ELF-1 (cell line): ENCODE measurements at places on chromosomes 1 and 21.

GRCh38 chr1:183285746-183286145, 99.7 kb downstream of the LAMC2 start:
- no peak for DNase-seq

- DNase-seq: no peak
Measured at GRCh38 chr1:9062021-9062471, 7.4 kb downstream of the SLC2A5 start.

DNA sequence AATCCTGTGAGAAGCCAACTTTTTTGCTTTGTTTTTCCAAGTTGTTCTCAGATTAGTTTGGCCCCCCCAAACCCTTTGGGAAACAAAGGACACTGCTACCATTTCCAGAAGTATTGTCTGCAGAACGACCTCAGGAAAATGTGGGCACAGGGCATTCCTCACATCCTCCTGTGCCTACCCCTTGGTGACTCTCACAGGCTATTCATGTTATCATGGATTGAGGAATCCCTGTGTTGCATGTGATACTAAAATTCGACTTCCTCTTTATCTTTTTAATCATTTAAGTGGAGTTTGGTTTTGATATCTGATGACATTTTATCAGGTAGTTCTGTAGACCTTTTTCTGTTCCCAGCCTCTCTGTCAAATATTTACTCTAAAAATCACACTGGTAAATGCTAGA, 184.5 kb downstream of the FASLG start:
- DNase-seq: no peak

DNA sequence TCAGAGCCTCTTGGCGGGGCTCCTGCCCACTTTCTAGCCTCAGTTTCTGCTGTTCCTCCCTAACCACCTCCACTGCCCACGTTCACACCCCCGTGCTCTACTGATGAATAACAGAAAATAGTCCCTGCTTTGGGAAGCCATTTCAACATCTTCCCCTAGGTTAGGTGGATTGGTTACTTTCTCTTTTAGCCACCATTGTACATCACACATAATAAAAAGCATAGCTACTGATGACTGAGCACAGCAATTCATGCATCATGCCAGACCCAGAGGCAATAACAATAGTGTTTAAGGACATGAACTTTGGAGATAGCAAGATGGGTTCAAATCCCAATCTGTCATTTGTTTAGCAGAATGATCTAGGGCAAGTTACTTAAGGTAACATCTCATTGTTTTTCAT, 74.6 kb downstream of the COLGALT2 start:
- no peak for DNase-seq

DNA sequence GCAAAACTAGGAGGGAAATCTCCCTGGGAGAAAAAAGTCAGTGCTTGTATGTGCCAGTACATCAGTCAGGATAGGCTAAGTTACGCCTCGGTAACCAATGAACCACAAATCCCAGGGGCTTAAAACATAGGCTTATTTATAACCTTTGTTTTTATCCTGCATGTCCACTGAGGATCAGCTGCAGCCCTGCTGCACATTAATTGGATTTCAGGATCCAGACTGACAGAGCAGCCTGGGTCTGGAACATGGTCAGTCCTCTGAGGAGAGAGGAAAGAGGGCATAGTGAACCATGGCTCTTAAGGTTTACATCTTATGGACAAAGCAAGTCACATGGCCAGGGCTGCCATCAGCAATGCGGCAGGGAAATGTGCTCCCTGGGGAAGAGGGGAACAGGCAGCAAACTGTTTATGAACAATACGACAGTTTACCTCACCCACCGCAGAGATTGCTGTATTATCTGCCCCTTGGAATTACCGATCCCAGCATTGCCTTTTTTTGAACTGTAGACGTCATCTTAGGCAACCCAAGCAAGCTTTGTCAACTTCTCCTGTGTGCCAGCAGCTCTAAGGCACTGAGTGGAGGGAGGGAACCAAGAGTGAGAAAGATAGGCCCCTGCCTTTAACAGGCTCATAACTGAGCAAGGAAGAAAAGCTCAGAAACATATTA, 9.1 kb upstream of the SPRR4 start:
- DNase-seq: no peak

- DNase-seq: no peak
Measured at GRCh38 chr1:214548988-214549387, 2.4 kb downstream of the PTPN14 start.

GRCh38 chr1:59263111-59263510, 33.8 kb upstream of the FGGY start:
- no peak for DNase-seq

- DNase-seq: no peak
Measured at GRCh38 chr1:227897704-227898438, 49.9 kb downstream of the WNT9A start.

DNA sequence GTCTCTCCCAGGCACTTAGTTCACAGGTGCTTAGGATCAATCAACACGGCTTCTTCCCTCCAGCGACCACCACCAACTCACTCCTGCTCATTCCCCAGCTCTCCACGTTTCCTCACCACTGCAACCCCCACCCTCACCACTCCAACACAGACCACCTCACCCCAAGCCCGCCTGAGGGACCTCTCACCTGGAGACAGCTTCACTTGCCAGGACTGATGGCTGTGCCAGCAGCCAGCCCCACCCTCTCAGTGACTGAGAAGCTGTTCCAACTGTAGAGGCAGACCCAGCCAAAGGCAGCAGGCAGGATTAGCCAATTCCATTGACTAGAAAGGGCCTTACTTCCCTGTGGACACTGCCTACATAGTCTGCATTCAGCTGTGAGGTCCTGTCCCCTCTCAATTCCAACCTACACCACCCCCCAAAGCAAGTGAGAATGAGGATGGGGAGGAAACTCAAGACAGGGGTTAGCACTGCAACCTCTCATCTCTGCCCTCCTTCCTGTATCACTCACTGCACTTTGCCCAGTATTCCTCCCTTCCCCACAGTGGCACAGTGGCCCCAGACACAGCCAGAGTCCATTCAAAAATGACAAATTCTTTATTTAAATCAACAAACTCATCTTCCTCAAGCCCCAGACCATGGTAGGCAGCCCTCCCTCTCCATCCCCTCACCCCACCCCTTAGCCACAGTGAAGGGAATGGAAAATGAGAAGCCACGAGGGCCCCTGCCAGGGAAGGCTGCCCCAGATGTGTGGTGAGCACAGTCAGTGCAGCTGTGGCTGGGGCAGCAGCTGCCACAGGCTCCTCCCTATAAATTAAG, 7.6 kb downstream of the TAGLN2 start:
- DNase-seq: no peak

DNA sequence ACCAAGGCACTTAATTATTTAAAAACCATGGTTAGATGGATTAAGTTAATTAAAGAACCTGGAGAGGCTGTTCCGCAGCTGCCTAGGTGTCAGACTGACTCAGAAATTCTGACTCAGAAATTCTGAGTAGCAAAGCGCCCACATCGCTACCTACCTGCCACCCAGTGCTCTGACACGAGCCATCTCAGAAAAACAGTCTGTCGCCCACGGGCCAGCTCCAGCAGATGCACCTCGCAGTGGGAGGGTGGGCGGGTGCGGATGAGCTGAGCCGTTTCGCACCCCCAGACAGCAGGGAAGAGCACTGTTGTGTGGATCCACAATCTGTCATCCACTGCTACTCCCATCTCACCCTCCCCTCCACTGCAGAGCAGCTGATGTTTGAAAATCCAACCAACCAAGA, 13.5 kb downstream of the KCNK1 start:
- DNase-seq: no peak

GRCh38 chr1:172837816-172838679, 179.1 kb downstream of the FASLG start:
- no peak for DNase-seq

DNA sequence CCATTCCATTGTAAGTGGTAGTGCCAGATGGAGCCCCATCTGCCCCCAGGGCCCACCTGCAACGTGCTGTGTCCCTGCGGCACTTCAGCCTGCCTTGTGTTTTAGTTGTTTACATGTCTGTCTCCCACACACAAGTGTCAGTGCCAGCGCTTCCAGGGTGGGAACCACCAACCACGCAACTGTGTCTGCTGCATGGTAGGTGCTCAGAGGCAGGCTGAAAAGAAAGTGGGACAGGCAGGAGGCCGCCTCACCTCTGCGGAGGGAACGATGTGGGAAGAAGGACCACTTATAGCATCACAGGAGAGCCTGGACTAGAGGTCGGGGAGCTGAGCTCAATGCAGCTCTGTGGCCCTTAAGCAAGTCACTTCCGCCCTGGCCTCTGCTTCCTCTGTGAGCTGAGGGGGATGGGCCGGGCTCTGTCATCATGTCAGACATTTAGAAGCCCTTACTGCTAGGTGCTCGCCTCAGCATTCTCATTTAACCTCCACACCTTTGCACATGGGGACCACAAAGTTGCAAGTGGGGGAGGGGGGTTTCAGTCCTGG, 17.9 kb downstream of the SLC9A1 start:
- DNase-seq: no peak

DNA sequence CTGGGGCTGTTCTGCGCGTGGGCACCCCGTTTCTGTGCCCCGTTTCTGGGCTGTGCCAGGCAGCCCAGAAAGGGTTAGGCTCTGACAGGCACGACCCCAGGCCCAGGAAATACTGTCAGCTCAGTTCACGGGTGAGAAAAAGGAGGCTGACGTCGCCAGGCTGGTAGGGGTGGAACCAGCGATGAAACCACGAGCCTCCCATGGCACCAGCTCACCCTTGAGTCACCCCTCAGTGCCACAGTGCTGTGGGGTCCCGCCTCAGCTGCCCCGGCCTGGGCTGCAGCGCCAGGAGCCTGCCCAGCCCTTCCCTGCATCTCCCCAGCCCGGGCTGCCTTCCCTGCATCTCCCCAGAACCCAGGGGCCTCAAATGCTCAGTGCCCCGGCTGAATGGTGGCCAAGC, 11.5 kb downstream of the MEGF6 start:
- no peak for DNase-seq
